ENCODE measurements at places on chromosomes 3 and 15.

DNA sequence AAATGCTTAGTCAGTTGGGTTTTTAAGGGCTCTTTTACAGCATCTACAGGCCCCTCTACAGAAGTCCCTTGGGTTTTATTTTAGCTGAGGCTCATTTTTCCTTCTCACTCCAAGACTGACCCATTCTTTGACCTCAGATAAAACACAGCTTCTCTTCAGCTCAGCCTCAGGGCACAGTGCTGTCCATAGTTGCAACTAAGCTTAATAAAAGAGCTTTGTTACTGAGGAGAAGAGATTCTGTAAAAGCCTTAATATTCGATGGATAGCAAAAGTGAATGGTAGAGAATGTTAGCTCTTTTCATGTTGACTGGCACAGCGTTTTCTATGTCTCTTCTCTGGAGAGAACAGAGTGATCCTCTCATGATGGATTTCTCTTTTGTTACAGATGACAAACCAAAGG is 277.9 kb downstream of the BBX start:
- peak; percentile 75 for DNase-seq

GRCh38 chr3:76997733-76998132 is 42.2 kb upstream of the ROBO2 start:
- DNase-seq, result peak; percentile 10

GRCh38 chr3:26474706-26475105 is 147.9 kb upstream of the LRRC3B start:
- no peak for DNase-seq

DNA sequence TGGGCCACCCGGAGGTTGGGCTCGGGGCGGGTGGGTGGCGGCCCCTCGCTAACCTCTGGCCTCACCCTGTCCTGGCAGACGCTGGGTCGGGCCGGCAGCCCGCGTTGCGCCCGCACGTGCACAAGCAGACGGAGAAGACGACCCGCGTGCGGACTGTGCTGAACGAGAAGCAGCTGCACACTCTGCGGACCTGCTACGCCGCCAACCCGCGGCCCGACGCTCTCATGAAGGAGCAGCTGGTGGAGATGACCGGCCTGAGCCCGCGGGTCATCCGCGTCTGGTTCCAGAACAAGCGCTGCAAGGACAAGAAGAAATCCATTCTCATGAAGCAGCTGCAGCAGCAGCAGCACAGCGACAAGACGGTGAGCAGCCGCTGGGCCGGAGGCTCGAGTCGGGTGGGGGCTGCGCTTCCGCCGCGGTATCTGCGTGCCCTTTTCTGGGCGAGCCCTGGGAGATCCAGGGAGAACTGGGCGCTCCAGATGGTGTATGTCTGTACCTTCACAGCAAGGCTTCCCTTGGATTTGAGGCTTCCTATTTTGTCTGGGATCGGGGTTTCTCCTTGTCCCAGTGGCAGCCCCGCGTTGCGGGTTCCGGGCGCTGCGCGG is 3.7 kb downstream of the ISL2 start:
- DNase-seq, result no peak

- DNase-seq, result no peak
Measured at GRCh38 chr3:182487143-182487542, 306.2 kb upstream of the ATP11B start.

DNA sequence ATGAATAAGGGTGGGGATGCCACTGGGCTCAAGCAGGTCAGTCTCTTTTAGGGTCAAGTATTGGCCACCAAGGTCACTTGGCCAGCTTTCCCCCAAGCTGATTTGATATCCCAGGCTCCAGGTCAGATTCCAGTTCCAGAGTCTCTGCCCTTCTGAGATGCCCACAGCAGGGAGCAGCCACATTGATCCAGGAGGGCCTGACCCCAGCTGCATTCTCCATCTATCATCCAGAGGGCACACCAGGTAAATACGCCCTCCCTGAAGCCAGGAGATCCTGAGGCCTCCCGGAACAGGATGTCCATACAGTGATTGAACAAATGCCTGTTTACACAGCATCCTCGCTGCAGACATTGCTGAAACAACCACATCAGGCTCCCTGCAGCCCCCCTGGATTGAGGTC is 264.6 kb upstream of the TLE3 start:
- no peak for DNase-seq

Data from globus pallidus (tissue), 1 donor.